Esophagus squamous epithelium (tissue), 5 donors: ENCODE measurements at places on chromosomes 2 and 18. TPM values are rescaled to one million over a fixed set of nuclear protein-coding genes. Genes with fewer than 3 reads are reported as not detected.

SCTR gene
- total RNA-seq, result not detected

ANKRD29 gene
- 2.9 TPM for total RNA-seq

ERFE gene
- not detected for total RNA-seq

ADRA2B gene
- total RNA-seq, result 0.04 TPM

CDH19 gene
- total RNA-seq, result 3.6 TPM

DNA sequence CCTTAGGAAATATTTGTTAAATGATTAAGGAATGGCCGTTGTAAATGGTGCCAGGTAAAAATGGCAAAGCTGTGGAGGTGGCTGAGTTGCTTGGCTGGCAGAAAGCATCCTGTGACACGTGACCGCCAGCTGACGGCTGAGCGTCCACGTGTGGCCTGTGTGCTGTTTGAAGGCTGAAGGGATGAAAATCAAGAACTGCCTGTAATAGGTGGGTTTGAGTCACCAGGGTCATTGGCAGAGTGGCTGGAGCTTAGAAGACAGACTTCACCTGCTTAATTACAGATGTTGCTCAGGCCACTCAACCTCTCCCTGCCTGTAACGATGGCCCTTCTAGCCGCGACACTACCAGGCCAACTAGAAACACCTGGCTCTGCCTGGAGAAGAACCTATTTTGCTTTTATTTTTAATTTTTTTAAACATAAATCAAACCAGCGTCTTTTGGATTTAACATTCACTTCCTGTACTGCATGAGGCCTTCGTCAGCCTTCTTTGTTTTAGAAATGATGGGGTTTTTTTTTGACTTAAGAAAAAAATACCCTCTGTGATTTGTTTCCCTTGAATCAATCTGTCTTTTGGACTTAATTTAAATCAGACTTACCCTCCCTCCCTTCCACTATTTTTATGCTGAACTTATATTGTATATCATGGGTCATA is 206.5 kb downstream of the PRKCE start:
- DNase-seq, result no peak

DNA sequence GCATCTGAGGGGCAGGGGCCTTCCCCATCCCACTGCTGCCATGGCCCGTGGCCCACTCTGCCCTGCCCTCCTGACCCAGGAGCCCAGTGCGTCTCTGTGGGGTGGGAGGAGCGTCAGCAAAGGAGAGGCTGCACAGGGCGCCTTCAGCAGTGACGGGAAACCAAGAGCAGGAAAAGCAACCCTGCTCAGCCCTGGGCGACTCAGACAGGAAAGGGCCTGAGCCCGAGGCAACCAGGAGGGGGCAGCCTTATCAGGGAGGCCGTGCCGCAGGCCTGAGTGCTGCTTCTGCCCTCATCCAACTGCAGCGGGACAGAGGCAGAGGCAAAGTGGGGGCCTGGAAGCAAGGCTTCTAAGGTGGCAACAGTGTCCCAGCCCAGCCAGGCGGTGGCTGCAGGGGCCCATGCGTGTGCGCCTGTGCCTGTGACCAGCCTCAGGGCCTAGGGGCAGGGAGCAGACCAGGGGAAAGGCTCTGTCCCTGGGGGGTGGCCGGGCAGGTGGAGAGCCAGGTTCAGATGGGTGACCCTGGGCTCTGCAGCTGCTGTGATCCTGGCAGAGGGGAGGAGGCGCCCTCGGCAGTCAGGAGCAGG is 23.3 kb upstream of the ALPI start:
- DNase-seq, result no peak

DNA sequence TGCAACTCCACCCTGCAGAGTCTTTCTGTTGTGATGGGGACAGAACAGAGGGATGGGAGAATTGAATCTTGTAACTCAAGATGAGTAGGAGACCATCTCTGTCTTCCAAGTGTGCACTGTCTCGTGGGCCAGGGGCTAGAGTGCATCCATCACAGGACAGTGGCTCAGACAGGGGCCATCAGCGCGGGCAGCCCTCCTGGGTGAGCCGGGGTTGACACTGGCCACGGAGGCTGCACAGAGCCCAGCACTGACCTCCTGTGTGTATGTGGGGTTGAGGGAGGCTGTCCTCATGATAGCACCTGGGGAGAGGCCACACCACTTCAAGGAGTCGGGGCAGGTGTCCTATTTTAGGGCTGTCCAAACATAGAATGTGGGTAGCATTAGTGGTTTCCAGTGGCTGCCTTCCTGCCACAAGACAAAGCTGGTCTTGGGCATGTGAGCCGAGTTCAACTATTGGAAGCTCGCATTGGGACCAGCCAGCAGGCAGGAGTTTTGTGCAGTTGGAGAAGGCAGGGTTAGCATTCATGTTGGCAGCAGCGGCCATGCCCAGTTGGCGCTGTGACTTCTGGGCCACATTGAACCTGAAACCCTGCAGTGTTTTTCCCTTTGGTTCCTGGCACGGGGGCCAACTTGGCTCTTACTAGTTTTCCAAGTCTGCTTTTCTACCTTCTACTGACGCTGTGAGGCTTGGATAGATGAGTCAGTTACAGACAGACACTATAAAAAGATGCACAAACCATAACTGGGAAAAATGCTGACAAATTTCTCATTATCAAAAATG is 45.3 kb downstream of the ACOXL start:
- no peak for DNase-seq

DNA sequence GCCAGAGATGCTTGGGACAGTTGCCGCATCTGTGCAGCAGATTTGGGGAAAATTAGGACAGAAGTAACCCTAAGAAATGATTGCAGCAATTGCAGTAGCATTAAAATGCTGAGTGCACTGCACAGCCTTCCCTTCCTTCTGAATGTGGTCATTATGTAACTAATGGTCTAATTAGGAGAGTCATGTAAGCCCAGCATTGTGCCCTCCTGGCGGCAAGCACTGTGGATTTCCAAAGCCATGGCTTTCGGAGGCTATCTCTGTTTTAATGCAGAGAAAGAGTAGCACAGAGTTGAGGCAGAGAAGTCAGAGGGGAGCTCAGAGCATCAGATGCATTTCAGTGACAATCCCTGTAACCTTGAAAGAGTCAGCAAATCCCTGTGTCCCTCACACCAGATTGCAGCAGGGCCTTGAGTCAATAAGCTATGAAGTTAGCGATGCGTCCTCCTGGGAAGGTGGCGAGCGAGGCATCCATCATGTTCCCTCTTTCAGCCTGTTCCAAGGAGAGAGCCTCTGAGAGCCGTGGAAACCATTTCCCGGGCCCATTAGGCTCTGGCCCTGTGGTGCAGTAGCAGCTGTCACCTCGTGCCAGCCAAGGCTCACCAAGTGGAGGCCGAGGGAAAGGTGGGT is 307.2 kb downstream of the FBXO15 start:
- no peak for DNase-seq

GRCh38 chr18:68429841-68430240 is 285.1 kb downstream of the TMX3 start:
- DNase-seq, result no peak
